ENCODE measurements at places on chromosomes 6 and 20.

DNA sequence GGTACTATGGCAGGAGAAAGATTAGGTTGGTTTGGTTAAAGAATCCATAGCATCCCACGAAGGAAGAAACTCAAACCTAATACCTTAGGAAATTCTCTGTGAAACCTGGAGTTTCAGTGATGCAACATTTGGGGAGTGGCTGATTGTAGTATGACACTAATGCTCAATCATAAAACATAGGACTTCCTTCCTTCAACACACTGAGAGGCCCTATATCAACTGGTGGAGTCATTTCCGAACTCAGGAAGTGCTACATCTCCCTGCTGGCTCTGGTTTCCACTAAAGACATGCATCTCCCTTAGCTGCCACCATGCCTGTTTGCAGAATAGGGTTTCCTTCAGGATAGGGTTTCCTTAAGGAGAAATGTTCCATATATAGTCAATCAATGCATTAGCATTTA is 5.2 kb upstream of the MANEA start:
- no peak for DNase-seq

DNA sequence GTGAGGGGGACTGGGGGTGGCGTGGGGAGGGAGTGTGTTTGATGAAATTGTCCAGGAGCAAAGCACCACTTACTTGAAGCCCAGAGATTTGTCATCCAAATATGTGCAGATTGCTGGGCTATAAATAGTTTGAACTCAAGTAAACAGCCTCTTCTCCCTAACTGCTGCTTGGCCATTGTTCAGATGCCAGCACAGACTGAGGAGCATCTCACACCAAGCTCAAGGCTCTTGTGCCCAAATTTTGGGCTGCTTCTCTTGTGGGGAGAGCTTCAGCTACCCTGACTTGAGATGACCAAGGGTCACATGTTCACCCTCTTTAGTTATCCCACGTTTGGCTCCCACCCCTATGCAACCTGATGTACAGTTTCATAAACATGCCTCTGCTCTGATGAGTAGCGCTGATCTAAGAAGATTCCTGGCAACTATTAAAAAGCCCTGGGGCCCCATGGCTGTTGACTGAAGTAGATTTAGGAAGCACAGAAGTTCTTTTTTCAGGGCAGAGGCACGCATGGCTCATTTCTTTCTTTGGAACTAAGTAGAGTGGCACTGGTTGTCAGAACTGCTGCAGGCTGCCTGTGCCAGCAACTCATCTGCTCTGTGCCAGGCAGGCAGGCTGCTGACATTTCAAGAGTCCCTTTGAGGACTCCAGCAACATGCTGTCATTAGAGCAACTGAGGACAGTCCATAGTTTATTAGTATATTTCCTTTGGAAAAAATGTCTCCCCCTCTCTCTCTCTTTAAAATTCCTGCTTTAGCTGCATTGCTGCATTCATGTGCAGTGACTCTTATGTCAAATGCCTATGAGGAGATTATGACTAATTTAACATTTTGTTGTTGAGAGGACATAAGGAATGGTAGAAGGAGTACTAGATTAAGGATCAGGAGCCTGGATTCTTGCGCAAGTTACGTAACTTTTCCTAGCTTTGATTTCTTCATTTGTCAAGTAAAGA is 9.6 kb upstream of the PKIG start:
- DNase-seq, result no peak

GRCh38 chr6:88072462-88072861 is 24.8 kb downstream of the SPACA1 start:
- DNase-seq, result no peak

- no peak for DNase-seq
Measured at GRCh38 chr20:20731000-20731944, 18.8 kb upstream of the RALGAPA2 start.

GRCh38 chr6:5215799-5216198 is 45.0 kb downstream of the LYRM4 start:
- no peak for DNase-seq

DNA sequence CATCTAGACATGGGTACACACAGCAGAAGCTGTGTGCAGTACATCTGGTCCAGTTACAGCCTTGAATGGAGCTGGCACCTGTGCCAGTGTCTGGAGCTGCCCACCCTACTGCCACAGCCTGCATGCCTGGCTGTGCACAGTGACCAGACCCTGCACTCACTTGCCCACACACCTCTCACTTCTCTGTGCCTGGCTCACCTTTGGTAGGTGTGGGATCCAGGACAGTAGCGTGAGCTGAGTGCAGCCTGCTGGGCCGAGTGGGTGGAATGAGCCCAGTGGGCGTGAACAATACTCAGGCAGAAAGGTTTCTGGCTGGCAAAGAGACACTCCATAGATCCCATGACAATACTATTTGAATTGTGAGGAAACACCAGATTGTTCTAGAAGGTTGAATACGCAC is 839.5 kb upstream of the FLRT3 start:
- no peak for DNase-seq

GRCh38 chr6:40336940-40337760 is 250.0 kb downstream of the LRFN2 start:
- DNase-seq, result no peak

GRCh38 chr6:165404296-165404695 is 94.9 kb upstream of the C6orf118 start:
- no peak for DNase-seq

GRCh38 chr6:109496036-109496772 is 13.2 kb upstream of the ZBTB24 start:
- DNase-seq, result no peak

DNA sequence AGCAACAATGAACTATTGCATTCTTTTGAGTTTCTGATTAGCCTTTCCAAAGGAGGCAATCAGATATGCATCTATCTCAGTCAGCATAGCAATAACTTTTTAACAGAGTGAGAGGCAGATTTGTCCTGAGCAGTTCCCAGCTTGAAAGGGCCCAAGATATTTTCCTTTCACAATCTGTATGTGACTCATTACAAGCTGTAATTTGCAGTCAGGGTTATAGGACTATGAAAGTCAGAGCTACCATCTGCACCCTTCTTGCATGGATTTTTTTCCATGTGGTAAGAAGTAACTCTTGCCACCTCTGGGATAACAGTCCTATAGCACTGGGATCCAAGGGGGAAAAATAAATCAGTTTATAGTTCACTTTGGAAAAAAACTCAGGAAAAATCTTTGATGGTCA is 318.2 kb upstream of the RGS17 start:
- no peak for DNase-seq

DNA sequence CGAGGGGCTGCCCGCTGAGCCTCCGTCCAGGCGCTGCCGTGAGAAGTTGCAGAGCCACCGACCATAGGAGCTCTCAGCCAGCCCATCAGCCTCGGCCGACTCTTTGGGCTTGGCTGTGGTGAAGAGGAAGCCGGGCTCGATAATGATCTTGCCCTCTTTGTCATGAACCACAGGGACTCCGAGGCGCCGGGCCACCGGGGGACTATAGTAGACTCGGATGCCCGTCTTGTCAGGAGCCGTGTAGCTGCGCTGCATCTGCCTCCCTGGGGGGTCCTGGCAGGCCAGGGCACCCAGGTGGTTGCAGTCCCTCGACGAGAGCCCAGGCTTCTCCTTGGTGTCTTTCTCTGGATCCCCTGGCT is 20.5 kb upstream of the DSN1 start:
- no peak for DNase-seq

DNA sequence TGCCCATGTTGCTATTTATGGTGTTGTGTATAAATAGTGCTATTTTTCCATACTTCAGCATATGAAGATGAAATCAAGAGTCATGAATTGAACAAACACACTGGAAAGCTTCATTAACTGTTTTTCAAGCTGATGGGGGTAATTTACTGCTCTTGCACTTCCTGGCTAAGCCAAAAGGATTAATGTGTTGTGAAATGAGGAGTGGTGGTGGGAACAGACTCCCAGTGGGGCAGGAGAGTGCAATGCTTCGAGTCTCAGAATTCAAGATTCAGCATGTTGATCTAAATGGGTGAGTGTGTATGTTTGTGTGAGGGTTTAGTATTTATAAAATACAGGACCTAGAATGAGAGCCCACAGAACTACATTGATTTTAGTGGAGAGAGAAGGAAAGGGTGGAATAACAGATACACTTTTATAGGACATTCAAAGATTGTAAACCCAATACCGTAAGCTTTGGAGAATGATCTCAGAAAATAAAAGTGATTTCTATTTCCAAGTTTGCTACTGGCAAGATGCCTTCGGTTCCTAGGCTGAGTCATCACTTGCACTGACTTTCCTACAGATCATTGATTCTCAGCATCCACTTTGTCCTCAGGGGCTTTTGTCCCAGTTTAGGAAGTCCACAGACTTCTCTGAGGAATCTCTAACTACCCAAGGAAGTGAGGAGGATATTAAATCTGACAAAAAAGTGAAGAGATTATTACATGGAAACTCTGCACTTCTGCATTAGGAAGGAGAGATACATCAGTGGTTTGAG is 303.6 kb downstream of the TRDN start:
- DNase-seq, result no peak

DNA sequence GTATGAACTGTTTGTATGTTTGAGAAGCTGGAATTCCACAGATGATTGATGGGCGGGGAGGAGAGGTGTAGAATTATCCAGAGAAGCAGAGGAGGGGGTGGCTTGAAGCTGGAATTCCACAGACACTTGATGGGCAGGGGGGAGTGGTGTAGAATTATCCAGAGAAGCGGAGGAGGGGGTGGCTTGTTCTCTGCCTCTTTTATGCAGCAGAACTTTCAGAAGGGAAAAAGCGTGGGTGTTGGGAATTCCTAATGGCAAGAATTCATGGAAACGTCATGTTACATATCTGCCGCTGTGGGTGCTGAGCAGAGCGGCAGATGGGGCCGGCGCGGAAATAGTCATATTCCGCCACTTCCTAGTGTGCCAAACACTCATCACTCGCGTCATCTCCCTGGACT is 167.9 kb upstream of the KCNG1 start:
- DNase-seq, result no peak

- no peak for DNase-seq
Measured at GRCh38 chr20:23684261-23684660, 4.6 kb downstream of the CST4 start.

- no peak for DNase-seq
Measured at GRCh38 chr6:91428296-91428695, 841.4 kb upstream of the MAP3K7 start.

- DNase-seq, result peak; percentile 68
Measured at GRCh38 chr6:119350202-119350951, 816 bp upstream of the MAN1A1 start.

GRCh38 chr6:45710304-45710821 is 305.3 kb downstream of the CLIC5 start:
- peak; percentile 27 for DNase-seq

GRCh38 chr6:118569498-118569897 is 21.4 kb downstream of the PLN start:
- no peak for DNase-seq

DNA sequence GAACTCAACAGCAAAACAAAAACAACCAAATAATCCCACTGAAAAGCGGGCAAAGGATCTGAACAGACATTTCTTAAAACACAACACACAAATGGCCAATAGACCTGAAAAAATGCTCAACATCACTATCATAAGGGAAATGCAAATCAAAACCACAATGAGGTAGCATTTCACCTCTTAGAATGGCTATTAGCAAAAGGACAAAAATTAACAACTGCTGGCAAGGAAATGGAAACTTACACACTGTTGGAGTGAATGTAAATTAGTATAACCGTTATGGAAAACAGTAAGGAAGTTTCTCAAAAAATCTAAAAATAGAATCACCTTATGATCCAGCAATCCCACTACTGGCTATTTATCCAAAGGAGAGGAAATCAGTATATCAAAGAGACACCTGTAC is 20.9 kb downstream of the FAM8A1 start:
- no peak for DNase-seq

- DNase-seq, result peak; percentile 85
Measured at GRCh38 chr6:2853769-2854395, 12.2 kb upstream of the SERPINB1 start.

- no peak for DNase-seq
Measured at GRCh38 chr6:124963416-124963785, 1.2 kb downstream of the RNF217 start.
